ENCODE measurements at places on chromosomes 12 and 14.

GRCh38 chr14:37047226-37047625, 125.2 kb downstream of the SLC25A21 start:
- no peak for DNase-seq

- DNase-seq, result no peak
Measured at GRCh38 chr14:74960736-74961135, 5.3 kb upstream of the PGF start.

DNA sequence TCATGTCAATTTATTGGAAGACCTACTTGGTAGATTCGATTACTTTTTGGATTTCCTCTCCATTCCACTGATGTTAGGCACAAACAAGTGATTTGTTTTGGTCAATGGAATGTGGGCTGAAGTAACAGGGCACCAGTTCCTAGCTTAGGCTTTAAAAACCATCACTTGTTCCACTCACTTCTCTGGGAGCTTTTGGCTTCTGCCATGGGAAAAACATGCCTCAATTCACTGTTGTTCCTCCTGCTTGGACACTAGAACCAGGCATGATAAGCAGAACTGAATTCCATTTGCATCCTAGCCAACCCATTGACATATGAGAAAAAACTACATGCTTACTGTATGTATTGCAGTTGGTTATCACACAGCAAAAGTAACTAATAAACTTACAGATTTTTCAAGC, 47.8 kb downstream of the LLPH start:
- no peak for DNase-seq

DNA sequence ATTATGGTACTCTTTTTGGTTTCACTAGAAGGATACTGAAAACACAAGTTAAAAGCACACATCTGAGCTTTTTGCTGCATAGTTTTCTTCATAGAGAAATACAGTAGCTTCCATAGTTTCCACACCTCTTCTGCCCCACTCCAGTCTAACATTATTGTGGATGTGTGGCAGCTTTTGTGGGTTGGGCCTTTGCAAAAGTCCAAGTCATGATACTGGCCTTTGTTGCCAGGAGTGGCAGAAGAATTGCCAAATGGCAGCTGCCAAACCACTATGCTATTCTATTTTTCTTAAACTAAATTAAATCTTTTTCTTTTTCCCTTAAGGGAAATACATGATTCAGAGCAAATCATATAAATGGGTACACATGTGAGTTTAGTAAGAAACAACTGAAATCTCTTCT, 114.8 kb downstream of the PLEKHA5 start:
- peak; percentile 61 for DNase-seq

- DNase-seq, result no peak
Measured at GRCh38 chr12:120536064-120536791, 2.1 kb downstream of the RNF10 start.

Measured in NCI-H446 (cell line).